ENCODE measurements at places on chromosomes 6 and 20.

- DNase-seq = no peak
Measured at GRCh38 chr6:13120483-13121482, 207.6 kb downstream of the TBC1D7 start.

GRCh38 chr6:89679215-89680120 lies 40.9 kb upstream of the LYRM2 start:
- no peak for DNase-seq

- no peak for DNase-seq
Measured at GRCh38 chr6:133966654-133967329, 13.8 kb downstream of the TBPL1 start.

DNA sequence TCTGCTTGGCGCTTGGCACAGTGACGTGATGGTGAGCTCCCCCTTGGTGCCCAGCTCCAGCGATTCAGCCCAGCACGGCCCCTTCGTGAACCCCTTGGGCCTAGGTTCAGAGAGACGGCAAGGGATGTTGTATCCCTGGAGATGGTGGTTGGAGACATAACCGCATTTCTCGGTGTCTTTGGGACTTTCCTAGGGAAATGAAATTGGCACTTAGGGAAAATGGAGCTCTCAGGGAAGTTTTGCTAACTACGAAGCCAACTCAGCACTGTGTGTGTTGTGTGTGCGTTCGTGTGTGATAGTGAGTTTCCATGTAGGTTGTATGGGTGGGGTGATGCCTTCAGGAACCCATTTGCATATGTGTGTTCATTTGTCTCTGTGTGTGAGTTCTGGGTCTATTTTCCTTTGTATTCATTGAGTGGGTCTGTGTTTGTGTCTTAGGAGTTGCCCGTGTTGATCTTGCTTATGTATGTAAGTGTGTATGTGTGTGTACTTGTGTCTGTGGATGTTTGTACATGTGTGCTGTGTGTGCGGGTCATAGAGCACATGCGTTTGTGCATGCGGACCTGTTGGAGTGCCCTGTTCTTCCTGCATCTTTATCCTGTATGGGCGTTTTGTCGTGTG lies 46.4 kb downstream of the HNF4A start:
- DNase-seq = no peak

DNA sequence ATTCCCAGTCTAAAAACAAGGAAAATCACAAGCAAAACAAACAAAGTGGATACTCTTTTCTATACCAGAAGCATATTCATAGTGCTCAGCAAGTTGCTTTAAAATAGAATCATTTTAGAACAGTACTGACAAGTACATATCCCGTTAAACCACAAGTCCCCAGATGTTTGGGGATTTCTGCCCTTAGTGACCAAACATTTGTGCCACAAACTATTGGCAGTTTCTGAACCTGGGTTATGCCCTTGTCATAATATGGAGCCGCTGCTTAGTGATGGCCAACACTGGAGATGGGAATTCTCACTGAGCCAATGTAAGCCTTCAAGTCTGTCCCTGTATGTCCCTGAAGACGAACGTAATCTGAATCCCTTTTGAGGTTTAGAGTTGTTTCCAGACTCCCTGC lies 436.7 kb upstream of the JAG1 start:
- no peak for DNase-seq

GRCh38 chr20:17859002-17859615 lies 109.5 kb downstream of the SNX5 start:
- no peak for DNase-seq

- DNase-seq = no peak
Measured at GRCh38 chr6:166587631-166588413, 1.3 kb upstream of the RAMACL start.
